IMR-90 (cell line): ENCODE measurements at places on chromosomes 12 and 14.

GRCh38 chr12:109910969-109911348, 10.9 kb downstream of the TCHP start:
- peak; percentile 20 for DNase-seq

GRCh38 chr14:92004062-92004461, 35.8 kb downstream of the TRIP11 start:
- DNase-seq: peak; percentile 34

DNA sequence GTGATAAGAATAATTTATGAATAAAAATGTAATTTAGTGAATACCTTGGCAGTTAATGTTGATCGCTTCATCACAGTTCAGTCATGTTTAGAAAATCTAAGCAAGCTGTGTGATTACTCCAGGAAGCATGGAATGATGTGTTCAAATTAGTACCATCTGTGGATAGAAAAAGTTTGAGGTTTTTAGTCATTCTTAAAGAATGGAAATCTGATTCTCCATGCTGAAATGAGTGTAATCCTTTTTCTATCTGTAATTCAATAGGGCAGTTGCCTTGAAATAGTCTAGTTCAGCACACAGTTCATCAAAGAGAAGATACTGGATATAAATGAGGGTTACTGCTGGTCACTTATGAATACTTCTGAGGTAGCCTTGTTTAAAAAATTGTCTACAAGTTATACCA, 127.2 kb upstream of the MYF6 start:
- DNase-seq: peak; percentile 97

GRCh38 chr12:131912518-131913274, 16.4 kb upstream of the PUS1 start:
- peak; percentile 85 for DNase-seq

- DNase-seq: no peak
These were observed 755.8 kb upstream of the FBXO33 start for GRCh38 chr14:40188006-40188405.

GRCh38 chr12:106080041-106080790, 58.5 kb downstream of the NUAK1 start:
- peak; percentile 64 for DNase-seq

GRCh38 chr12:57800965-57801364, 17.6 kb downstream of the AVIL start:
- DNase-seq: no peak

DNA sequence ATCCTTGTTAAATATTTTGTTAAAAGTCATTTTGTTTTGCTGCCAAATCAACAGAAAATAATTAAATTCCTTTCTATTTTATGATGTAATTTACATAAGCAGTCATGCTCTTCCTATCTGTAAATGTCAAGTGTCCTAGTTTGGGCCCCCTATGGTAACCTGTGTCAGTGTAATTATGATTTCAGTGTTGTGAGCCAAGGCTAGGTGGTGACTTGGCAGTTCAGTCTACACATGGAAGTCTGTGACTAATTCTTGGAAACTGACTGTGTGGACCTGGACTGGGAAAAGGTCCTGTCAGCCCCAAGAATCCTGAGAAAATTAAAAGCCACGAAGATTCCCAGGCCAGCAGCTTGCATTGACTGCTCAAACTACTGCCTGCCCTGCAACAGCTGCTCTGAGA, 371.0 kb downstream of the FUT8 start:
- no peak for DNase-seq

DNA sequence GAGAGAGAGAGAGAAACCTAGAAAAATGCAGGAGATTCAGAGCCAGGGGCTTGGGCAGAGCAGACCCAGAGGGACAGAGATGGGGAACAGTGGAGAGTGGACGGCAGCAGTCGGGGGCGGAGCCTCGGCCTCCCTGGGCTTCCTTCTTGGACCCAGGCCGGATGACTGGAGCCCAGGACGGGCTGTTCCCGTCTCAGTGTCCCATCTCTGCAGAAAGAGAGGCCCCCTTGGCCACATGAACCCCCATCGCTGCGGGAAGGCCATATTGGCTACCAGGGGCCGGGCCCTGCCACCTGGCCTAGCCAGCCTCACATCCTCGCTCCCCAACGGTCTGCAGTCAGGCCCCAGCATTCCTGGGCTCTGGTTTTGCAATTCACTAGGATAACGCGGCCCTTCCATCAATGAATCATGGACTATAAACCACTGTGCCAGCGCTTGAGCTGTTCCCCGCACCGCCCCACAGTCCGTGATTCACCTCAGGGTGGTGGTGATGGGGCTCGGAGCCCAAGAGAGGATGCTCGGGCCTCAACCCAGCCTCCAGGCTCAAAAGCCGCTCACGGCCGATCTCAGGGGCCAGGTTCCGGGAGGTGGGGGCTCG, 116.5 kb downstream of the RFLNA start:
- DNase-seq: peak; percentile 96
